ENCODE measurements at places on chromosomes 7 and 10.

DNA sequence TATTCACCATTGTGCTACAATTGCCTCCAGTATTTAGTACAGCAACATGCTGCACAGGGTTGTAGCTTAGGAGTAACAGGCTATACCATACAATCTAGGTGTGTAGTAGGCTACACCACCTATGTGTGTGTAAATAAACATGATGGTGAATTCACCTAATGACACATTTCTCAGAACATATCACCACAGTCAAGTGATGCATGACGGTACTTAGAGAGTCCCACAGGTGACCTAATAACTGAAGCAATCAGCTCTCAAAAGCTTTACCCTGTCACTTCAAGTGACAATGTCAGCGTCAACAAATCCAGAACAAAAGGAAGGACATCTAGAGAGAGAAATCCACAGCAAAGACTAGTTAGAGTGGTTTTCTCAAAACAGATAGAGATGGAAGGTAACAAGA is 38.8 kb downstream of the CCNJ start:
- no peak for DNase-seq

GRCh38 chr7:90178166-90178565 is 23.9 kb downstream of the STEAP1 start:
- no peak for DNase-seq

GRCh38 chr7:33692956-33693355 is 212.4 kb upstream of the BMPER start:
- no peak for DNase-seq

DNA sequence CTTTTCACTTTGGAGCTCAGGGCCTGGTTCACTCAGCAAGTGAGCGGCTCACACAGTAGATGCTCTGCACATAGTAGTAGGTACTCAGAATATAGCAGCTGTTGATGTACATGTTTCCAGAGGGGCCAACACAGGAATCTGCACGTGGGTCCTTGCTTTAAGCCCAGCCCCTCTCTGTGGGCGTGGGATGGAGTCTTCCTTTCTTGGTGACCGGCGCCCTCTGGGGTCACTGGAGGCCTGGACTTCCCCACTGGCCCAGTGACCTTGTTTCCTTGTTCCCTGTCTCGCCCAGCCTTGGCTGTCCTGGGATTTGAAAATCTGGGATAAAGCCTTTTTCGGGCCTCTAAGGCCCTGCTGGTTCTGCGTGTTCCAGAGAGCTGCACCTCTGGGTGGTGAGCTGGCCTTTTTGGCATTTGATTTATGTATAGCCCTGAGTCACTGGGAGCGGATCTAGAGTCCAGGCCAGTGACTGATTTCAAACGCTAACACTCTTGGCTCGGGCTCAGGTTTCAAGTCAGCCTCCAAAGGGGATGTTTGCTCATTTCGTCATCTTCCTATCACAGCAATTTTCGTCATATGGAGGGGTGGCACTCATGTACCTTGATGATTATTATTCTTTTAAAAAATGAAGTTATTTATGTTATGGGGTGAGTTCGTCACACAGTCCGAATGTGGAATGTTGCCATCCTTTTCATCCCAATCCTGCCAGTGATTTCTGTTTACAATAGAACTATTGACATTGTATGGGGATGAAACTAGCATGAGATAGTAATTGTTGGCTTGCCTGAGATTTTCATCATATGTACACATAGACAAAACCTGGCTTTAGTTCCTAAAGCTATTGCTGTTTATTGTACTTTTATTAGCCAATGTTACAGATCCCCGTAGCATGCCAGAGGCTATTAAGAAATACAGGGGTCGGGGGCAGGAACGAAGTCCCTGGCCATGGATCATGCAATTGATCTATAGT is 65.5 kb downstream of the CUX1 start:
- DNase-seq, result no peak

DNA sequence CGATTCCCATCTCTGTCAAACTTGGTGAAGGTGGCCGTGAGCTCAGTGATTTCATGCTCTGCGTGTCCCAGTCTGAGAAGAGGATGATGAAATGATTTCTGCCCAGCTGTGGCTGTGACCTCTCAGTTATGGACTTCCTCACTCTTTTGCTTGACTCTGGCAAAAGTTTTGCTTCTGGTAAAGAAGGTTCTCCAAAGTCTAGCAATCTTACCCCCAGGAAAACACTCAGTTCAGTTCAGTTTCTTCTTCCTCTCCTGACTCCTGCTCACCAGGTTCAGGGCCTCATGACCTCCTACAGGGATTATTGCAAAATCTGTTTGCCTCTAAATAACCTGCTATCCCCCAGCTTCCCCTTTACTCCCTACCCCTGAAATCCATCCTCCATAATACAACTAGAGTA is 4.9 kb upstream of the BLOC1S2 start:
- no peak for DNase-seq

- no peak for DNase-seq
Observed at GRCh38 chr7:158746957-158747356, 42.4 kb upstream of the NCAPG2 start.

DNA sequence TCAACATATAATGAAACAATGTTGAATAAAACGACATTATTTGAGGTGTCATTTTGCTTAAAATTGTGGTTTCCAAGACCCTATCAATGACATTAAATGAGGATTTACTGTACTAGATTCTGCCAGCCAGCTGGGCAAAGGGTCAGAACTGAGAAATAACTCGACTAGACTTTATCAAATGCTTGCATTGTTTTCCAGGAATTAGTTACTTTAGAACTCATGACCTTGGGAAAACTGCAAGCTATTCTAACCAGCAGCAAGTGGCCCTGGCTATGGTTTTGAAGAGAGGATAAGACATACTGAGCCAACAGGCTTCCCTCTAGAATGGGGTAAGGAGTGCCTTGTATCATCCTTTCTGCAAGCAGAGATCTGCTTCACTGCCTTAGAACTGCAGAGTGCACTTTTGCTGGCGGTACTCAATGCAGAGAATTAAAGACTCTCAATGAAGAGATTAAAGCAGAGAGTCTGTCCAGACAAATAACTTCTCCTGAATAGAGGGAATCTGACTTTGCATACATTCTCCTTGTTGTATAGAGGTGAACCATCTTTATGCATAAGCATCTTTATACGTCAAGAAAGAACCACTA is 281.5 kb downstream of the ARL4A start:
- no peak for DNase-seq

- DNase-seq, result no peak
Observed at GRCh38 chr10:123991611-123992570, 100.3 kb upstream of the CPXM2 start.

- DNase-seq, result no peak
Observed at GRCh38 chr10:83820033-83820432, 319.3 kb upstream of the GHITM start.

- DNase-seq, result no peak
Observed at GRCh38 chr10:34584164-34584563, 230.9 kb downstream of the PARD3 start.

GRCh38 chr10:6514844-6515780 is 65.0 kb downstream of the PRKCQ start:
- no peak for DNase-seq

DNA sequence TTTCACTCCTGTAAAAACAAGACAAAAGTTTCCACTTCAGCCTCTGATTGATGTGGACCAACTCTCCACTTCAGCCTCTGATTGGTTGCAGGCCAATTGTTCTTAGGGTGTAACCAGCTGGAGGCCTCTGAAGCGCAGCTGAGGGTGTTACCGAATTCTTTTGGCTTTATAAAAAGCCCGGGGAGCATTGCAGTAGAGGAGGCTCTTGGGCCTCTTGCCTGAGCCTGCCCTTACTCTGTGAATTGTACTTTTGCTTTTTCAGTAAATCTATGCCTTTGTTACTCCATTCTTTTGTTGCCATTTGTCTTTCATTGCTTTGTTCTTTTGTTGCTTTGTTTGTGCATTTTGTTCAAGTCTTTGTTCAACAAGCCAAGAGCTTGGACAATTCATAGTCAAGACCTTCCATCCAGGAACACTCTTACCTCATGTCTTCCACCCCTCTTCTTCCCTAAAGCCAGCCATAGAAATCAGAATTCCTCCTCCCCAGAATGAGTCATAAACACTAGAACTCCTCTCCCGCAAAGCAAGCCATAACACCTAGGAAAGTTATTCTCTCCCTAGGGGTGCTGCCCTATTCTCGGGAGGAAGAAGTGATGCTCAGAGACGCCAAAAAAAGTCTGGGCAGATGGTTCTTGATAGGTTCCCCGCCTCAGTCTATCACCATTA is 53.5 kb upstream of the ARMC3 start:
- DNase-seq, result no peak

- DNase-seq, result no peak
Observed at GRCh38 chr10:30495687-30496086, 61.7 kb downstream of the MAP3K8 start.

DNA sequence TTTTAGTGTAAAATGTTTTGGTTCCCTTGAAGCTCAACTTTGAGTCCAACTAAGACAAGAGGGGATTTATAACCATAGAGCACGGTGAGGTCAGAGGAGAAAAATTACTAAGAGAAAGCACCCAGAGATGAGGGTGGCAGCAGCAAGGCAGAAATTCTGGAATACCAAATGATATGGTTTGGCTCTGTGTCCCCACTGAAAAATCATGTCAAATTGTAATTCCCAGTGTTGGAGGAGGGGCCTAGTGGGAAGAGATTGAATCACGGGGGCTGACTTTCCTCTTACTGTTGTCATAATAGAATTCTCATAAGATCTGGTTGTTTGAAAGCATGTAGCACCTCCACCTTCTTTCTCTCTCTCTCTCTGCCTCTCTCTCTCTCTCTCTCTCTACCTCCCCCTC is 19.4 kb upstream of the AKR1C1 start:
- DNase-seq, result no peak

GRCh38 chr7:141209454-141209853 is 135.6 kb downstream of the TMEM178B start:
- no peak for DNase-seq

DNA sequence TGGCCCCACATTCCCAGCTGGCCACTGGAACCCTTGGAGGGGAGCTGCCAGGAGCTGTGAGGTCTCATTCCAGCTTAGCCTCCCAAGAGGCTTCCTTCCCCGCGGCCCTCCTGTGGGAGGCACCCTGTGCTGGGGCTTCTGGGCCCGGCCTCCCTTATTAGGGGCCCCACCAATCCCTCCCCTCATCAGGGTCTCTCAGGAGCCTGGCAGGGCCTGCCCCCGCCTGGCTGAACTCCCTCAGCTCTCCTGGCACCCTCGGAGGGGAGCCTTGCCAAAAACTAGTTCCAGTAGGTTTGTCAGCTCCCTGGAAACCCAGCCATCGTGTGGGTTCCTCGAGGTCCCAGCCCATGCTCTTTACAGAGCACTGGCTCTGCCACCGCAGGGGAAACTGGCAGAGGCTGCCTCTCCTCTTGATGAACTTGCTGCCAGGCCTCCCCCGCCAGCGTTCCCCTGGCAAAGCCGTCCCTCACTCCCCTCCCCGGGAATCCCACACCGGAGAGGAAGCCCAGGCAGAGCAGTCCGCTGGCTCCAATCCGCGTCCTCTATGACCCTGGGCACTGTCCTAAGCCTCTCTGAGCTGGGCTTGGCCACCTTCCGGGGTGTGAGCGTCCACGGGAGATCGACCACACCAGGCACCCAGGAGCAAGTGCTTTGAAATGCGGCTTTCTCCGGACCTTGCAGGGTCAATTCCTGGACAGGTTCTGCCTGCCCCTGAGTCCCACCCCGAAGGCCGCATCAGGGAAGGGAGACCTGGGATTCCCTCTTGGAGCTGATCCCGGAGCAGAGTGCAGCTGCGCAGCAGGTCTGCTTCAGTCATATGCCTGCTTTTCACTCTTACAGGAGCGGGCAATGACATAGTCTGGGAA is 139.8 kb downstream of the ARHGAP22 start:
- no peak for DNase-seq
